AG04450 (cell line): ENCODE measurements at places on chromosomes 11 and 22.

GRCh38 chr11:74283580-74284180, 27.8 kb downstream of the P4HA3 start:
- no peak for DNase-seq

- DNase-seq, result no peak
Measured at GRCh38 chr11:15878756-15879155, 477.6 kb downstream of the SOX6 start.

DNA sequence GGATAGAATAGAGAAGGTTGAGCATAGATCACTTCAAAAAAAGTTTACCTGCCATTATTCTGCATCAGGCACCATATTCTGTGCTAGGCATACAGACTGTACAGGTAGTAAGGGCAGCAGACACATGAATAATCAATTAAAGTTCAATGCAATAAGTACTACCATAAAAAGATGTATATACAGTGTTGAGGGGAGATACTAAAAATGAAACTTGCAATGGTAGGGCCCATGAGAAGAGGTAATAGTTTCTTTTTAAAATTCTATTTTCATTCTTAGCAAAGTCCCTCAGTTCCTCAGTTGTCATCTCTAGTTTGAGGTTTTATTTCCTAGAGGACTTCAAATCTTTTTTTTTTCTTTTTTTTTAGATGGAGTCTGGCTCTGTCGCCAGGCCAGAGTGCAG, 819.9 kb downstream of the FAM181B start:
- DNase-seq, result no peak

GRCh38 chr11:72724021-72724551, 28.1 kb downstream of the ARAP1 start:
- DNase-seq, result no peak

DNA sequence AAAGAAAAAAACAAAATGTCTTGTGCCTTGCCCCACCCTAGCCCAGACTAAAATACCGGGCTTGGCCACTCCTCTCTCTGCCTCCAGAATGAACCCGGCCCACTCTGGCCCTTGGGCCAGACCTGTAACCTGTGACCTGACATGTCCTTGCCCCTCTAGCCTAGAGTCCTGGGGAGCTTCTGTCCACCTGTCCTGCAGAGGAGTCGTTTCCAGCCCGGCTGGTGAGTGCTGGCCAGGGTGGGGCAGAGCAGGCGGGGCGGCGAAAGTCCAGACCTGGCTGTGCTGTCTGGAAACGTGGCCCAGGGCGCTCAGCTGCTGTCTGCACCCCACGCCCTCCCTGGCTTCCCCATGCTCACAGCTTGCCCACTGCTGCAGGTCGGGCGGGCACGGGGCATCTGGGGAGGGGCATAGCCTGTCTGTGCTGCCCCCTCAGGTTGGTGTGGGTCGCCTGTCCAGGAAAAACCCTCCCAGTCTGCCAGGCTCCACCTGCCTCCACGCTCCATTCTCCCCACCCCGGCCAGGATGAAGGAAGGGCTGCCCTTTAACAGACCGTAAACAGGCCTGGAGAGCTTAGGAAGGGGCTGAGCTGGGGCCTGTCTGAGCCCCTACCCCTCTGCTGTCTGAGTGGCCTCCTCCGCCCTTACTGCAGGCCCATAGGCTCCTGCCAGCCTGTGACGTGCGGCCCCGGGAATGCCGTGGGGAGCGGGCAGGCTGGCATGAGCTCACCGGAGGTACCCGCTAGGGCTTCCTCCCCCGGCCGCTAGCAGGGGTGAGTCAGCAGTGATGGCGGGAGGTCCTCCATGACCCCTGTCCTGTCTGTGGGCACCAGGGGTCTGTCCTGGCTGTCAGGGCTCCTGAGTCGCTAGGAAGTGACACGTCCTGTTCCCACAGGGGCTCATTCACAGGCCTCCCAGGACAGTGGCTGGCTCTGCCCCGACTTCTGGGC, 1.9 kb downstream of the CD151 start:
- DNase-seq, result no peak

DNA sequence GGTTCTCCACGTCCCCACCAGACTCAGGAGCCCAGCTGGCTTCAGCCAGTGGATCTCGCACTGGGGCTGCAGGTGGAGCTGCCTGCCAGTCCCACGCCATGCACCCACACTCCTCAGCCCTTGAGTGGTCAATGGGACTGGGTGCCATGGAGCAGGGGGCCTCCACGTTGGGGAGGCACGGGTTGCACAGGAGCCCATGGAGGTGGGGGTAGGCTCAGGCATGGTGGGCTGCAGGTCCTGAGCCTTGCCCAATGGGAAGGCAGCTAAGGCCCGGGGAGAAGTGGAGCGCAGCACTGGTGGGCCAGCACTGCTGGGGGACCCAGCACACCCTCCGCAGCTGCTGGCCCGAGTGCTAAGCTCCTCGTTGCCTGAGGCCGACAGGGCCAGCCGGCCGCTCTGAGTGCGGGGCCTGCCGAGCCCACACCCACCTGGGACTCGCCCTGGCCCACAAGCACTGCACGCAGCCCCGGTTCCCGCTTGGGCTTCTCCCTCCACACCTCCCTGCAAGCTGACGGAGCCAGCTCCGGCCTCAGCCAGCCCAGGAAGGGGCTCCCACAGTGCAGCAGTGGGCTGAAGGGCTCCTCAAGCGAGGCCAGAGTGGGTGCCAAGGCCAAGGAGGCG, 258.5 kb upstream of the PDGFD start:
- DNase-seq, result no peak

GRCh38 chr22:20181884-20182236, 31.0 kb upstream of the CCDC188 start:
- DNase-seq, result no peak

GRCh38 chr11:3000032-3000961, 8.2 kb upstream of the NAP1L4 start:
- peak; percentile 38 for DNase-seq

DNA sequence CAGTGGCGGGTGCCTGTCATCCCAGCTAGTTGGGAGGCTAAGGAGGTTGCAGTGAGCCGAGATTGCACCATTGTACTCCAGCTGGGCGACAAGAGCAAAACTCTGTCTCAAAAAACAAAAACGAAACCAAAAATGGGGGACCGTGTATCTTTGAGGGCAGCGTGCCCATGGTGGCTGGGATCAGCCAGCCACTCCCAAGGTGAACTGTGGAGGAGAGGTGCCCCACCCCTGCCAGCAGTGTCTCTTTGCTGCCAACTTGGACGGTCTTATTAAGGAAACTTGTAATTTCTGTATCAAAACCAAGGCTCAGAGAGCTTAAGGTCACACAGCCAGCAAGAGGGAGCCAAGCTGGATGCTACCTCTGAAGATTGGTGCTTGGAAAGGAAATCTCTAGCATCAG, 147.7 kb downstream of the CACNA1I start:
- DNase-seq, result no peak

GRCh38 chr11:62468577-62468976, 49.7 kb downstream of the SCGB1A1 start:
- no peak for DNase-seq

- DNase-seq, result no peak
Measured at GRCh38 chr22:25760294-25760693, 18.3 kb downstream of the MYO18B start.

DNA sequence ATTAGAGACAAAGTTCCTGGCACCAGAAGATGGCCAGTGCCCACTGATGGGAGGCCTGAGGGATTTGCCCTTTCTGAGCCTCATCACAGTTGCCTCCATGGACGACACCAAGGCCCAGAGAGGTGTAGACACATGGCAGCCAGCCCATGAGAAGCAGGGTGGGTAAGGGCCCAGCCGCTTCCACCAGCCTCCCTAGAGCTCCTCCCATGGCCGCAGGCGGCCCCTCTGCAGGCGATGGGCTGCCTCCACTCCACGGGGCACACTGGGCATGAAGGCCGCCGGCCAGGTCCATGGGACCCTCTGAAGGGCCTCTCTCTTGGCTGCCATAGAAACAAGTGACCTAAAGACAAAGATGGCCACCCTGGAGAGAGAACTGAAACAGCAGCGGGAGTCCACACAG, 14.5 kb downstream of the CCDC157 start:
- DNase-seq, result no peak
